ENCODE measurements at places on chromosomes 2 and 18.

GRCh38 chr2:239064253-239064652, 216.4 kb downstream of the TWIST2 start:
- no peak for DNase-seq

DNA sequence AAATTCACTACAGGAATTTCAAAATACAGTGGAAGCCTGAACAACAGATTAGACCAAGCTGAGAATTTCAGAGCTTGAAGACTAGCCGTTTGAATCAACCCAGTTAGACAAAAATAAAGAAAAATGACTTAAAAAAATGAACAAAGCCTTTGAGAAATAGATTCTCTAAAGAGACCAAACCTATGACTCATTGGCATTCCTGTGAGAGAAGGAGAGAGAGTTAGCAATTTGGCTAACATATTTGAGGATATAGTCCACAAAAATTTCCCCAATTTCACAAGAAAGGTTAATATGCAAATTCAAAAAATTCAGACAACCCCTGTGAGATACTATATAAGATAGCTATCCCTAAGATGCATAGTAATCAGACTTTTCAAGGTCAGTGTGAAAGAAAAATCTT, 78.0 kb downstream of the MYO3B start:
- no peak for DNase-seq

DNA sequence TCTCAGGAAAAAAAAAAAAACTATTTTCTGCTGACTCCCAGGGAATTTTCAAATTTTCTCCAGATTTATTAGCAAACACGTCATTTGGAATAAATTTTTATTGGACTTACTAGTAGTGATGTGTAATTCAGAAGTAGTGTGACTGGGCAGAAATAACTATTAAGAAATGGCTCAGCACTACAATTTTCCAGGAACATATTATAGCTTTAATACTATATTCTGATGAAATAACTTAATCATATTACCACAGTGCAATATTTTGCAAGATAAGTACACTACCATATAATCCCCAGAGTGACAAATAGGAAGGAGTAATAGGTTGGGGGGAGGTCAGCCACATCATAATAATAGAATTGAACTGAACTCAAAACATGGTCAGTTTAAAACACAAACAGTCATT, 19.7 kb upstream of the TNFAIP6 start:
- DNase-seq = no peak

DNA sequence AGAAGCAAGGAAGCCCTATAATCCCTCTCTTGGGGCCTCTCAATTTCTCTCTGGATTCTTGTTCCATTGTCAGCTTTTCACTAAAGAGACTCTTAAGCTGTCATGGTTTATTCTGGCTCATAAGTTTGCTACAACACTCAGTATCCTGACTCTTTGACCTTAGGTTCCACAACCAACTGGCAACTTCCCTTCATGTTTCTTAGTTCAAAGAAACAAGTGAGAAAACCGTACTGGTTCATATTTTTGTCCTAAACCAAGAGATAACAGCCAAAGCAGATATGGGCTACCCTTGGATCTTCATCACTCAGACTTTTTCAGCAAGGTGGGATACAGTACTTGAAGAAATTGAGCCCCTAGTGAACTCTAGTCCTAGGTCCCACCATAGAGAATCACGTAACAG, 109.9 kb upstream of the CRIM1 start:
- DNase-seq = no peak

- DNase-seq = no peak
These were observed 263.5 kb downstream of the EPHA4 start for GRCh38 chr2:221308507-221309066.

DNA sequence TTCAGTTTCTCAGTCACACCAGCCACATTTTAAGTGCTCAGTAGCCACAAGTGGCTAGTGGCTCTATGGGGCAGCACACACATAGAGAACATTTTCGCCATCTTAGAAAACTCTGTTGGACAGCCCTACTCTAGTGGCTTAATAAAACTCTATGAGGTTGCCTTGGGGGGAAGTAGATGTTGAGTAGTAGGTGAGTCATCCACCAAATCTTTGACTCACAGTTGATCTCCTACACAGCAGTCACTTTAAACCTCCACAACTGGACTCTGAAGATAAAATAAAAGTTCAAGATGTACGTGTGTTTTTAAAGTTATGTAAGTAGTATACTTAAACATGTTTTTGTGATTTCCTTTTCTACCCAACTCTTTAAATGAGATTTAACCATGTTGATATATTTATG, 379.0 kb downstream of the SETBP1 start:
- DNase-seq = no peak

GRCh38 chr2:95048825-95049682, 23.5 kb downstream of the MAL start:
- DNase-seq = no peak

DNA sequence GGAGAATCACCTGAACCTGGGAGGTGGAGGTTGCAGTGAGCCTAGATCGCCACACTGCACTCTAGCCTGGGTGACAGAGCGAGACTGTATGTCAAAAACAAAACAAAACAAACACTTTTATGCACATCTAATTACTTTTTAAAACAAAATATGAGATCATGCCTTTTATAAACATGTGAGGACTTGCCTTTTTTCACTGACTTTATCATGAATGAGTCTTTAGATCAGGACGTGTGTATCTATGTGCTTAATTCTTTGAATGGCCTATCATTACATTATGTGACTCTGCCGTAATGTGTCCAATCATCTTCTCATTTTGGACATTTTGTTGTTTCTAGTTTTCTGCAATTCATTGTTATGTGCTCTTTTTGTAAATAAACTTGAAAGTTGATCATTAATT, 58.7 kb downstream of the FAM117B start:
- DNase-seq = no peak

GRCh38 chr2:124666976-124667375, 641.9 kb downstream of the CNTNAP5 start:
- DNase-seq = no peak

GRCh38 chr18:79723036-79723435, 43.4 kb downstream of the CTDP1 start:
- DNase-seq = no peak

- DNase-seq = no peak
These were observed 139.8 kb downstream of the LTBP1 start for GRCh38 chr2:33086400-33087015.

DNA sequence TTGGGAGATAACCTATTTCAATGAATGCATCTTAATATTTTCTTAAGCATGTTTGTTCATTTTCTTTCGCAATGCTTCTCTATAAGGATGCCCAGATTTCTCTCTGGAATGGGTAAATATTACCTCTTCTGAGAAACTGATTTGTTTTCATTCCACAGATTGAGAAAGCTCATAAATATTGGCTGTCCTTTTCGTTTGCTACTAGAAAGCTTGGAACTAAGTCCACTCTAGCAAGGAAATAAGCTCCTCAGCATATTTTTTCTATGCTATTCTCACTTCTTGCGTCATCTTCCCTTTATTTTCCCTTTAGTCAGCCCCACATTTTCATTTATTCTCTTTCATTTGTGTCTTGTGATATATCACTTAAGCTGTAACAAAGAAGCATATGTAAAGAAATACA, 76.3 kb downstream of the ANTXR1 start:
- DNase-seq = no peak

- DNase-seq = no peak
These were observed 255.7 kb downstream of the HDAC4 start for GRCh38 chr2:239145106-239145505.

DNA sequence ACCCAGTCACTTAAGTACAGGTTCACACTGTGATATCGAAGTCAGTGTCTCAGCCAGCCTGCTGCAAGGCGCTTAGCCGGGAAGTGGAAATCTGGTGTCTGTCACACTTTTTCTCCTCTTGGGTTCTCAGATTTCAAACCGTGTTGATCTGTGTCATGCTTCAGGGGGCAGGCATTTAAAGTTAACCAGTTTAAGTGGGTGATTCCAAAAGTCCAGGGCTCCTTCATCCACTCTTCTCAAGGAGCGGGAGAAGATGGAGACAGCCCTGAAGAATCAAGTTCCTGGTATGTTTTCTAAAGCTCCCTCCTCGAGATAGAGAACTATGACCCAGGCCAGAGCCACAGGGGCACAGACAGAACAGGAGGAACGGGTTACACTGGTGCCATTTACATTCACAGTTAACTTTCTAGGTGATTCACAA, 331.7 kb downstream of the GBX2 start:
- no peak for DNase-seq

DNA sequence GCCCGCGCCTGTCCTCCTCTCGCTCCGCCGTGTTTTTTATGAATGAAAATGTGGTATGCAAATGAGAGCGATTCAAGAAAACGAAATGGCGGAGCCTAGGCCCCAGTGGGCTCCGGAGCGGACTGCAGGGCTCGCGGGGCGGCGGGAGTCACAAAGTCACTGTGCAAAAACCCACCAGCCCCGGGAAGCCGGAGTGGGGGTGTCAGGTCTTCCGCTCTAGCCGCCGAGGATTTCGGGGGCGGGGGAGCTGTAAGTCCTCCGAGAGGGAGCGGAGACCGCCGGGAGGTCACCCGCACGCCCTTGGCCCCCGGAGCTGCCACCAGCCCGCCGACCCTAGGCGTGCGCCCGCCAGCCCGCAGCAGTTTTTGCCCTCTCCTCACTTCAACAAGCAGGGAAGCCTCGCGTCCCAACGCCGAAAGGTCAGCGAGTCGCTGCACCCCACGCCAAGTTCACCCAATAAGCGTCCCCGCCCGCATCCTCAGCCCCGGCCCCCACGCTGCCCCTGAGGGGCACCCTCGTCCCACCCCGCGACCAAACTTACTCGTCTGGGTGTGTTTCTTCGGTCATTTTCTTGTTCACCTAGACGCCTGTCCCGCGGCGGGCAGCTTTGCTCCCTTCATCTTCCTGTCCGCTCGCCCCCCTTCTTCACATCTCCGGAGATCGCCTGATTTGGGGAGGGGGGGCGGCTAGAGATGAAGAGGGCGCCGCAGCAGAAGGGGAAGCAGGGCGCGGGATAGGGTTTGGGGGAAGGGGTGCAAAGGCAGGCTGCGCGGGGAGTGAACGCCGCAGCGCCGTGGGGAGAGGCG, 775 bp downstream of the SPRED2 start:
- DNase-seq = peak; percentile 57

- no peak for DNase-seq
These were observed 2.7 kb downstream of the TMEM163 start for GRCh38 chr2:134715932-134716643.

DNA sequence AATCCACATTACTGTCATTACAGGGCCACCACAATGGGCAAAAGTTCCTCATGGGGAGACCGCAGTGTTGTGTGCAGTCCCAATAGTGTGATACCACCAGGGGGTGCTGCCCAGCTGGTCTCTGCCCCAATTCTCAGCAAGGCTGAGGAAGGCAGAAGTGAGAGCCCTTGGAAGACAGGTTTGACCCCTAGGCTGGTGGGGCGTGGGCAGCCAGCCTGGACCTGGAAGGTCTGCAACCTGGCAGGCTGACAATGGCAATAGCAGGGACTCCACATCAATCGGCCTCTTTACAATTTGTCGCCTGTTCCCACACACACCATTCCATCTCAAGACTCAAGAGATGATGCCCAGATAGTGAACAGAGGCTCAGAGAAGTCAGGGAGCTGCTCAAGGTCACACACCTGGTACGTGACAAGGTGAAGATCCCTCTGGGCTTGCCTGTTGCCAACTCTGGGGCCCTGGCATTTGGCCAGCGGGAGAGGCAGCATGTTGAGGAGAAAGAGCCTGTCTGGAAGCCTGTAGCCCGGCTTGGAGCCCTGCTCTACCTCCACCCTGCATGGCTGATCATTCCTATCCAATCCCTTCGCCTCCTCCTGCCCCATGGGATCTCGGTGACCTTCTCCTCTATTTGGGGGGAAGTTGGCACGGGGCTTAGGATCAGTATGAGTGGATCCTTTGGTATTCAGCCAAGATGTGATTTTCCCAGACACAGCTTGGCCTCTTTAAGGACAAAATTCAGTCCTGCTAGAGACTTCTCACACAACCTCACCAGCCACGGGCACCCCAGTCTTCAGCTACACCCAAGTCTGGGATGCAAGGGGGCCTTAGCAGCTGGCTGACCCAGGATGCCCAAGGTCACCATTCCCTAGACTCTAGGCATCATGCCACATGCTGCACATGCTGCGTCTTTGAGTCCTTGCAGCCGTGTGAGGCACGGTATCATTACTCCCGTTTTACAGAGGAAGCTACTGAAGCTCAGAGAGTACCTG, 2.9 kb upstream of the ATOH8 start:
- DNase-seq = peak; percentile 66

DNA sequence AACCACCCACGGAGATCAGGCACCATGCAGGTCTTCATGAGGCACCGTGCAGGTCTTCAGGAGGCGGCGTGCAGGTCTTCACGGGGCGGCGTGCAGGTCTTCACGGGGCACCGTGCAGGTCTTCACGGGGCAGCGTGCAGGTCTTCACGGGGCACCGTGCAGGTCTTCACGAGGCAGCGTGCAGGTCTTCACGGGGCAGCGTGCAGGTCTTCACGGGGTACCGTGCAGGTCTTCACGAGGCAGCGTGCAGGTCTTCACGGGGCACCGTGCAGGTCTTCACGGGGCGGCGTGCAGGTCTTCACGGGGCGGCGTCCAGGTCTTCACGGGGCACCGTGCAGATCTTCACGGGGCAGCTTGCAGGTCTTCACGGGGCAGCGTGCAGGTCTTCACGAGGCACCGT, 350.4 kb upstream of the PKDCC start:
- no peak for DNase-seq

DNA sequence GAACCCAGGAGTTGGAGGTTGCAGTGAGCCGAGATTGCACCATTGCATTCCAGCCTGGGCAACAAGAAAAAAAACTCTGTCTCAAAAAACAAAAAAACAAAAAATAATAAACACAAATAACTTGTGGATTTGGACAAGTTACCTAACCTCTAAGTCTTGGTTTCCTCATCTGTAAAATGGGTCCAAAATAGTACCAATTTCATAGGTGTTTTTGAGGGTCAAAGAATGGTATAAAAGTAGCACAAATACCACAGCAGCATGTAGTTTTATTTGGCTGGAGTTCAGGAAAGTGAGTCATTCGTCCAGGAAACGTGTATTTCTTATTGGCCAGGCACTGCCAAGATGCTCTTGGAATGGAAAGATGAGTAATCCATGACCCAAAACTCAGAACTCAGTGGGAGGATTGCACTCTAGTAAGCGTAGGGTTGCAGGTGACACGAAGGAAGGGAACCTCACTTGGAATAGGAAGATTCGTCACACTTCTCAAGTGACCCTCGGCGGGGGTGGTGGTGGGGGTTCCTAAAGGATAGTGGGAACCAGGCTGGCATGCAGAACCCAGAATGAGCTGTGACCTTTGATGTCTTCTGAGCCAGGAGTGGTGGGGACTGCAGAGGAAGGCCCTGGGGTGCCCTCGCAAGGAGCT, 24.4 kb downstream of the GRHL1 start:
- no peak for DNase-seq

DNA sequence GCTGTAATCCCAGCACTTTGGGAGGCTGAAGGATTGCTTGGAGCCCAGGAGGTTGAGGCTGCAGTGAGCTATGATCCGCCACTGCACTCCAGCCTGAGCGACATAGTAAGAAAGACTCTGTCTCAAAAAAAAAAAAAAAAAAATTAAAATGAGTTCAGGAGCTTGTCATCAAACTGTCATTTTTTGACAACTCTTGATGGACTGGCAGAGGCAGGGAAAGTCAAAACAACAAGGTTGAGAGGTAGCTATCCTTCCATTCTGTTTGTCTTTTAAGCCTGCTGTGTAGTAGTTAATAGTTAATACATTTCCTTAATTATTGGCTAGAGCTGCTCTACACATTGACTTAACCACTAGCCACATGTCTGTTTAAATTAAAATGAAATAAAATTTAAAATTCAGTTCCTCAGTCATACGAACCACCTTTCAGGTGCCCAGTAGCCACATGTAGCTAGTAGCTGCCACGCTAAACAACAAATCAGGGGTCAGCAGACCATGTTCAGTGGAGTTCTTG, 22.7 kb downstream of the DPYSL5 start:
- DNase-seq = no peak

Measured in GM19239 (cell line).